Esophagus squamous epithelium (tissue), 5 donors: ENCODE measurements at places on chromosomes 4 and X. TPM values are rescaled to one million over a fixed set of nuclear protein-coding genes. Genes with fewer than 3 reads are reported as not detected.

- DNase-seq, result no peak
Observed at GRCh38 chrX:76428243-76429130, 977 bp downstream of the MAGEE1 start.

The SLC16A2 gene
- total RNA-seq, result 2.7 TPM

DNA sequence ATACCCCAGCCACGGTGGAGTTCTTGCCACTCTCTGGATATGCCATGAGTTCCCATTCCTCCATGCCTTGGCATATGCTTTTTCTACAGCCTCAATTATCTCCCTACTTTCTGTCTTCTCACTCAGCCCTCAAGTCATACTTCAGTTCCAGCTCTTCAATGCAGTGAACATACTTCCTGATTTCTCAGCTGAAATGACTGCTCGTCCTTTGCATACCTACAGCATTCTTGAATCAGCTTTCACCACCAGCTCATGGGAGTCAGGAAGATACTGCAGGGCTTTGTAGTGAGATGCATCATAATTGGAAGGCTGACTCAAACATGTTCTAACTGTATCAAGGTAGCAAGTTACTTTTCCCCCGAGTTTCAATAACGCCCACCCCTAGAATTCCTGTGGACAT, 118.4 kb downstream of the APBB2 start:
- no peak for DNase-seq

The SPOCK3 gene
- not detected for total RNA-seq

DNA sequence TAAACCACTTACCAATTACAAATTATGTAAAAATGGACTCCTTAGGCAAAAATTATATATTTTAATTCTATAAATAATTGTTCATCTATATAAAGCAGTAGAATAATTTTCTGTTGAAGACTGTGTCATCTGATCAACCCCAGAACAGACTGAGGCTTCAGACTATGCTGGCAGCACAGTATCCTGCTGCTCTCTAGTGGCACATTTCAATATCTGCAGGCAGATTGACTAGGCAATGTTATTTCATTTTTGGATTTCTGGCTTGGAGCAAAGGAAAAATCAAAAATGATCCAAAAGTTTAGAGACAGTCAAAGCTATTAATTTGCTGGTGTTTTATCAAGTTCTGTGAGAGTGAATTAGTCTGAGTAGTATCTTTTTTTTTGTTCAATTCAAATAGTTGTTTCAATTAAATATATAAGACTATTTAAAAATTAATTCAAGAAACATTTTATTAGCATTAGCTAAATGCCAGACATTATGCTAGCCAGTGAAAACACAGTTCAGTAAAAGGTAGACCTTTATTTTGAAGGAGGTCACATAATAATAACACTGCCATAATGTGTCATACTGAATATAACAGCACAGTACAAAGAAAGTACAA, 21.3 kb upstream of the SULT1E1 start:
- DNase-seq, result no peak
